ENCODE measurements at places on chromosomes 5 and 9.
A peak's percentile ranks its signal among the peaks of the same experiment; 100 is the strongest.

DNA sequence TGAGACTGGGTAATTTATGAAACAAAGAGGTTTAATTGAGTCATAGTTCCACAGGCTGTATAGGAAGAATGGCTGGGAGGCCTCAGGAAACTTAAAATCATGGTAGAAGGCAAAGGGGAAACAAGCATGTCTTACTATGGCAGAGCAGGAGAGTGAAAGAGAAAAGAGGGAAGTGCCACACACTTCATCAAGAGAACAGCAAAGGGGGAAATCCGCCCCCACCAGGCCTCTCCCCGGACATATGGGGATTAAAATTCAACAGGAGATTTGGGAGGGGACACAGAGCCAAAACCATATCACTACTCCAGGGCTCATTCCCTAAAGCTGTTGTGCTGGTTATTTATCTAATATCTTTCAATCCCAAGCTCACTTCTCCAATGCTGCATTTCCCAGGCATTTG, 50.2 kb upstream of the NR3C1 start:
- no peak for DNase-seq

- no peak for DNase-seq
Measured at GRCh38 chr5:96522635-96523355, 89.7 kb upstream of the PCSK1 start.

DNA sequence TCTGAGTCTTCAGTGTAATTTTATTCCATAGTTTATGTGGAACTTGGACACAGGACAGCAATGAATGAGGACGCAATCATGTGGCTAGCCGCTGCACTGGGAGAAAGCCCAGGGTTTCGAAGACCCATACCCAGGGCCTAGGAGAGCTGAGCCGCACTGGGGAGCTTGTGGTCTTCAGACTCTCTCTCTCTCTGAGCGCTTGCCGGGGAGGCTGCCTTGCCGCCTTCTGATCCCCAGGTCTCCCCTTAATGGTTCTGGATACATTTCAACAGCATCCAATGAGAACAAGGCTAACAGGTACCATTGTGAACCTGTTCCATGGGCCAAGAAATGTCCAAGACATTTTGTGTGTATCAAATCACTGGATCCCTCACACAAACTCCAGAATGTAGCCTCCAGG, 383.4 kb downstream of the ICE1 start:
- no peak for DNase-seq

- DNase-seq: no peak
Measured at GRCh38 chr9:130665431-130666392, 1.3 kb downstream of the PRDM12 start.

- peak; percentile 49 for DNase-seq
Measured at GRCh38 chr9:677461-678097, 163.9 kb upstream of the DMRT1 start.

- no peak for DNase-seq
Measured at GRCh38 chr5:32276173-32276853, 36.4 kb downstream of the MTMR12 start.

All from midbrain (tissue), 1 donor.